ENCODE measurements at places on chromosomes 11 and 22.

GRCh38 chr11:69535908-69536307 lies 54.4 kb downstream of the LINC01488 start:
- DNase-seq, result no peak

GRCh38 chr11:83725269-83725560 lies 439.0 kb upstream of the CCDC90B start:
- no peak for DNase-seq

- DNase-seq, result no peak
These were observed 623 bp downstream of the NDUFS8 start for GRCh38 chr11:68031144-68031464.

DNA sequence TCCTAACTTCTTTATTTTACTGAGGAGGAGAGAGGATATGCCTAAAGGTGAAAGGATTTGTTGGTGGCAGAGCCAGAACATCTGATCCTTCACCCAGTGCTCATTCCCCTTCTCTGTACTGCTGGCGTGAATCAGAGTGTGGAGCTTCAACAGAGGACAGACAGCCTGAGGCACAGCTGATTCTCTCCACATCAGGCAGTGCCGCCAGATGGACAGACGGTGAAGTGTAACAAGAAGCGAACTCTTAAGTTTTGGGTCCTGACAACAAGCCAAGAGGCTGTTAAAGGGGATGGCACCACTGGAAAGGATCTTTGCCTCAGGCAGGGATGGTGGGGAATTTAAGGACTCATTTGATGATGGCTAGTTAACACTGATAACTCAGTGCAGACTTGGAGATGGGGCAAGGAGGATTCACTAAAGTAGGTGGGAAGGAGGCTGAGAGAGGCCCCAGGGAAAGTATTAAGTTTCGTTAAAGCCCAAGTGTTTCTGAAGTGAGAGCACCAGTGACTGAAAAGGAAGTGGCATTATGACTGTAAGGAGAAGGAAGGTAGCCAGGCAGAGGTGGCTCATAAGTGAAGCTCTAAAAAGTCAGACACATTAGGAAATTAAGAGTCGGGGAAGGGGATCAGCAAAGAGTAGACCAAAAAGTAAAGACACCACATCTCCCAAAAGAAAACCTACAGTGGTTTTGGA lies 81.3 kb downstream of the CLPB start:
- DNase-seq, result no peak

DNA sequence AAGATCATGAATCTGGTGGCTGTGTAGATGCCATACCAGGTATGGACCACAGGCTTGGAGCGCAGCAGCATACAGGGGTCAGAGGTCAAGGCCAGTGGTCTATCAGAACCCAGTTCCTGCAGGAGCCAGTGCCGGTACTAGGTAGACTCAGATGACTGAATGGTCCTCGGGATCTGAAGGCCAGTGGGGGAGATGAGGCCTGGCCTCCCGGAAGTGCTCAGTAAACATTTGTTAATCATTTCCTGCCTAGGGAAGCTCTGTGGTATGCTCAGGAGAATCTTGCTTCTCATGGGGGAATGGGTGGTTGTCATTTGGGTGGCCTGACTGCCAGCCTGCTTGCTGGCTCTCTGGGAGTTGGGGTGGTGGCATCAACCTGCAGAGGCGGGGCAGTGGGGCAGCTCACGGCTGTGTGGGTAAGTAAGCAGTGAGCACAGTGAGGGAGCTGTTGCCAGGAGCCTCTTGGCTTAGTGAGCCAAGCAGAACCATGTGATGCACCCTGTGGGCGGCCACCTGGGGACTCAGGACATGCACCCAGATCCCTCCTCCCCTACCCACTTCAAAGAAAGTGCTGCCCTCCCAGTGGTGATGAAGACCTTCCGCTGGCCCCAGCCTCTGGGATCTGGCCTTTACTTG lies 33.0 kb downstream of the PTPRJ start:
- DNase-seq, result no peak

DNA sequence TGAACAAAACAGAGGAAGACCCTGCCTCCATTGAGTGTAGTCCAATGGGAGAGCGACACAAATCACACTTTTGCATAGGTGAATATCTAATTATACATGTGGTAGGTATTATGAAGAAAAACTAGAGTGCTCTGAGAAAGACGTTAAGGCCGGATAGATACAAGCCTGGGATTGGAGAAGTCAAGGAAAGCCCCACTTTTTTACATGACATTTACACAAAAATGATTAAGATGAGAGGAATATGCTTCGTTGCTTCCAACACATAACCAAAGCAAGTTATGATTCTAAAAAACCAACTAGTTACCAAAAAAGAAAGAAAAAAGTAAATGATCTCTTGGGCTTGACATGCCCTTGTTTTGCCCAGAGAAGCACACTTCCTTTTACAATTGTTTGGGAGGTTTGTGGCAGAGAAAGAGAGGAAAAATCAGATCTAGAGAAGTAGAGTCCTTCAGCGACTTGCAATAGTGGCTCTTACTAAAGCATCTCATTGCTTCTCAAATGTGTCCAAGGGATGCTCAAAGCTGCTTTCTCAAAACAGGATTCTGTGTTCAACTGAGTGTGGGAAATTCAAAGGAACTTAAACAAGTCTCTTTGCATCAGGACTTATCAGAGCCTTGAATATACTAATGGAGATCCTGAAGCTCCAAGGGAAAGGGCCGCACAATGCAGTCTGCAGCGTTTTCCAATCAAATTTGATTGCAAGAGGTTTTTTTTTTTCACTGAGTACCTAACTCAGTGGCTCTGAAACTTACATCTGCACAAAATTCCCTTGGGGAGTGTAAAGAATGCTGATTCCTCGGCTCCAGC lies 38.8 kb downstream of the FLI1 start:
- no peak for DNase-seq

GRCh38 chr11:85694385-85694980 lies 8.5 kb upstream of the CCDC89 start:
- DNase-seq, result no peak

- no peak for DNase-seq
These were observed 63.9 kb downstream of the GAS2 start for GRCh38 chr11:22730319-22730718.

DNA sequence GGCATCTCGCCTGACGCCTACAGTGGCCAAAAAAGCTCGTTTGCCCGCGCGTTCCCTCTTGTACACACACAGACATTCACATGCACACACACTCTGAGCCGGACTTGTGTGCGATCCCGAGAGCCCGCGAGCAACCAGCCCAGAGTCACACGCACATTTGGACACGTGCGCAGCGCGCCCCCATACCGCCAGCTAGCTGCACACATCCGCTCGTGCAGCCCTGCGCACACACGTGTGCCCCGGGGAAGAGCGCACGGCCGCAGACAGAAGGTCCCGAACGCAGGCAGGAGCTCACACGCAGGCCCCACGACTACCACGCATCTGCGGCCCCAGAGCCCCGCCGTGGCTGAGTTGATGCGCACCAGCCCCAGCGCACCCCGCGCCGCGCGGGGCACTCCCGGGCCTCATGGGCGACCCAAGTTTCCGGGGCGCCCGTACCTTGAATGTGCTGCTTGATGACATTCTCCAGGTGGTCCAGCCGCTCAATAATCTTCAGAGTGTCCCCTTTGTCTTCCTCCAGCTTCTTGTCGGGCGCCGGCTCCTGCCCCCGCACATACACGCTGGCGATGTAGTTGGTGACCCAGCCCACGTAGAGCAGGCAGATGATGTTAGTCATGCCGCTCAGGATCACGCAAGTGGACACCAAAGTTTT lies 758 bp downstream of the GALNT18 start:
- DNase-seq, result peak; percentile 92

GRCh38 chr11:46237248-46238077 lies 40.0 kb upstream of the CREB3L1 start:
- DNase-seq, result no peak

- no peak for DNase-seq
These were observed 99.8 kb downstream of the FBXO7 start for GRCh38 chr22:32574411-32574810.

DNA sequence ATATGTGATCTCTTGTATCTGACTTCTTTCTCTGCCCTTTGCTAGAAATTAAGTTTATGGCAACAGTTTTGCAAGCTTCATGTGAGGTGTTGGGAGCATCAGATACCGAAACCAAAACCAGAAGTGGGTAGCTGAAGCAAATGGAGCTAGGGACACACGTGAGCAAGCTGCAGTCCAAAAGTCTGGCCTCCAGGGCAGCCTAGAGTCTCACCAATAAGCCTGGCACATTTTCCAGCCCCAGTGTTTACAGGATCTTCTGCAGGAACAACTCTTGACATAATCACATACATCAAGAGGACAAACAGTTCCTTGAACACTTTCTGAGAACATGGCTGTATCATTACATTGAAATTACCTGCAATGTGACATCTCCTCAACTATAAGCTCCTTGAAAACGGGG lies 114.1 kb downstream of the LARGE1 start:
- DNase-seq, result no peak

DNA sequence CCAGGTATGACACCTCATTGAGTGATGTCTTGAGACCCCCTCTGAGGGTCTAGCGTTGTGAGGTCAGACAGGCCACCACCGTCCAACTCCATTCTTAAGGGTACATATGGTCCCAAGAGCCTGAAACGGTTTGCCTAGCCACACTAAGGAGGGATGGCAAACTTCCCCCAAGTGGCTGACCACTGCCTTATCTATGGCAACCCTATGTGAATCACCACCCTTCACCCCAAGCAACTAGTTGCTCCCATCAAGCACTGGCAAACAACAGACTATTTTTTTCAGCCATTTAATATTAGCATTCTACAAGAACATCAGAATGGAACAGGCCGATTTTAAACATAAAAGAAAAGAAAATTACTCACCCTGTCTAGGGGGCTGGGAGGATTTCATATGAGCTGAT lies 22.8 kb downstream of the THOC5 start:
- DNase-seq, result no peak

GRCh38 chr11:103703437-103703836 lies 333.0 kb upstream of the DDI1 start:
- no peak for DNase-seq

- DNase-seq, result no peak
These were observed 52.5 kb upstream of the CLDN5 start for GRCh38 chr22:19576460-19577421.

GRCh38 chr11:77199137-77199745 lies 71.2 kb downstream of the MYO7A start:
- no peak for DNase-seq

DNA sequence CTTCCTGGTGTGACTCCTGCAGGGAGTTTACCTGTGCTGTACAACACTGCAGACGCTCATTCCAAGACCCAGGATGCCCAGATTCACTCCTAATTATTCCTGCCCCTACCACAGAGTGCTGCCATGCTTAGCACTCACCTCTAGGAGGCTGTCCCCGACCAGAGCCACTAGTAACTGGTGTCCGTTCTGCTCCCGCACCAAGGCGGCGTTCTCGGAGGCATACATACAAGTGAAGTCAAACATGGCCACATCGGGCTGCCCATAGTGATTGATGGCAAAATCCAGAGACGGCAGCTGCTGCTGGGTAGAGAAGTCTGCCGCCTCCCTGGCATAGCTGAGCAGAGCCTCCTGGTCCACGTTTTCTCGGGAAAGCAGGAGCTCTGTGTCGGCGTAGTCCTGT lies 122.3 kb upstream of the BID start:
- no peak for DNase-seq
